ENCODE measurements at places on chromosomes 3 and 15.

DNA sequence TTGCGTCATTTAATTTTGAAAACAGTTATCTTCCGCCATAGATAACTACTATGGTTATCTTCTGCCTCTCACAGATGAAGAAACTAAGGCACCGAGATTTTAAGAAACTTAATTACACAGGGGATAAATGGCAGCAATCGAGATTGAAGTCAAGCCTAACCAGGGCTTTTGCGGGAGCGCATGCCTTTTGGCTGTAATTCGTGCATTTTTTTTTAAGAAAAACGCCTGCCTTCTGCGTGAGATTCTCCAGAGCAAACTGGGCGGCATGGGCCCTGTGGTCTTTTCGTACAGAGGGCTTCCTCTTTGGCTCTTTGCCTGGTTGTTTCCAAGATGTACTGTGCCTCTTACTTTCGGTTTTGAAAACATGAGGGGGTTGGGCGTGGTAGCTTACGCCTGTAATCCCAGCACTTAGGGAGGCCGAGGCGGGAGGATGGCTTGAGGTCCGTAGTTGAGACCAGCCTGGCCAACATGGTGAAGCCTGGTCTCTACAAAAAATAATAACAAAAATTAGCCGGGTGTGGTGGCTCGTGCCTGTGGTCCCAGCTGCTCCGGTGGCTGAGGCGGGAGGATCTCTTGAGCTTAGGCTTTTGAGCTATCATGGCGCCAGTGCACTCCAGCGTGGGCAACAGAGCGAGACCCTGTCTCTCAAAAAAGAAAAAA is 1.2 kb downstream of the B2M start:
- peak; percentile 46 for DNase-seq

- no peak for DNase-seq
Measured at GRCh38 chr3:41031401-41031800, 167.9 kb upstream of the CTNNB1 start.

GRCh38 chr15:51162865-51163762 is 68.4 kb upstream of the TNFAIP8L3 start:
- peak; percentile 84 for DNase-seq

DNA sequence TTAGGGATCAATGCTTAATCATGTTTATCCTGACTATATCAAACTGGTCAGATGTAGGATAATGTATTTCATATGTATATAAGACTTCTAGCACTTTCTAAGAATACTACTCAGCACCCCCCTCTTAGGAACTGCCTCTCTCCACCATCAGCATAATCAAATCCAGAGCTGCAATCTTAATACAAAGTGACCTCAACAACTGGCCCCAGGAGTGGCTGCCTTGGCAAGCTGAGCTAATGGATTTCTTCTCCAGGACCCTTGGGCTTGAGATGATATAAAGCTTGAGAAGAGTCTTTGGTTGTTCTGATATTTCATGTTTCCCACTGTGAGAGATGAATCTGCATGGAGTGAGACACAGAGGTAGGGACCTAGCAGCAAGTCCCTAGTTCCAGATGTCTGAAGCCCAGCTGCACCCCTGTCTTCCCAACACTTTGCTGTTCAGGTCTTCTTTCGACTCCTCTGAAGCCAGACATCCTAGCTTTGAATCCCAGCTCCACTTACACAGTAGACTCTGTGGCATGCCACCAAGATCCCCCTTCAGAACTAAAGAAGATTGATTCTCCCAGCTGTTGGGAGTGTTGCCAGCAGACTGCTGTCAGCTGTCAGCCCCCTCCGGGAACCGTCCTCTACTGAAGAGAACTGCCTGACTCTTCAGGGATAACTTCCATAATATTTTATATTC is 309.3 kb upstream of the UBE2E2 start:
- peak; percentile 60 for DNase-seq

- no peak for DNase-seq
Measured at GRCh38 chr15:72836676-72837330, 53.2 kb upstream of the ADPGK start.

DNA sequence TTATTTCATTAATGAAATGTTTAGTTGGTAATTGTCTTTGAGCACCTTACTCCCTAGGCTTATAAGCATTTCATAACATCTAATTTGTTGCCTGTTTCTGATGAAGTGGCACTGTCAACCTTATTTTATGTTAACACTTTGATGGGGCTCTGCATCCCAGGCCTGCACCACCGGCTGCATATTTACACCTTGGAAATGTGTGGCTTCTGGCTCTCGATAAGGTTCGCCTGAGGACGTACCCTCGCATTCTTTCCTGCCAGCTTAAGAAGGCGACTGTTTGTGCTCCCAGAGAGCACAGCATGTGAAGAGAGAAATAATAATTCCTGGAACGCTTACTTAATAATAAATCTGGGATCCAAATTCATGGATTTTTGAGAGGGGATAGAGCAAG is 763.3 kb upstream of the CFAP20DC start:
- peak; percentile 59 for DNase-seq

DNA sequence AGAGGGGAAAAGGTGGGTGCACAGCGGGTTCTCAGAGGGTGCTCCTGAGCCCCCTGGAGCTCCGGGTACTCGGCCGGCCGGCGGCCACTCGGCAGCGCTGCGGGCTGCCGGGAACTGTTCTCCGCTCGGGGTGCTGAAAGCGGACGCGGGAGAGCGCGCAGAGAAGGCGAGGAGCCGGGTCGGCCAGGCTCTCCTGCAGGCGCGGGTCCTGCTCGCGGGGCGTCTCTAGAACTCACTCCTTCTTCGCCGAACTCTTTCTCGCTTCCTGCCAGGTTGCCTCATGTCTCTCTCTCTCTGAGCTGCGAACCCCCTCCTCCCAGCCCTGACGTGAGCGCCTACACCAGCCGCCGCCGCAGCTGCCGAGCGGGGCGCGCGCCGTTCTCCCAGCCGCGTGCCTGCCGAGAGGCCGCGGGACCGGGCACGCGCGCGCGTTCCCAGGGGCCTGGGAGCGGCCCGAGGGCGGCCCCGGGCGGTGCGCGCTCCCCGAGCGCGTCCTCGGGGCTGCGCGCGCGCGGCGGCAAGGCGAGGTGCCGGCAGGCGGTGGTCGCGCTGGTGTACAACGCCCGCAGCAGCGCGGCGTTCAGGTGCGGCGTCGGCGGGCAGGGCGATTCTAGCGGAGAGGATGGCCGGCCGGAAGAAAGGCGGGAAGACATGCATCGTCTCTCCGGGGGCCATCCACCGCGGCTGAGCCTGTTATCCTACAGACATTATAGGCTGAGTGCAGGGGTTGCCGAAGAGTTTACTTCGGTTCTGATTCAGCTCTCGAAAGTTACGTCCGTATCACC is at the start of gene PEX5L:
Gene PEX5L, minus strand, starts transcription at position 267 of the 785 bp plus-strand sequence. CDS start 338 bp downstream, outside the sequence.
- DNase-seq, result peak; percentile 92

- DNase-seq, result no peak
Measured at GRCh38 chr15:60898896-60899295, 330.2 kb downstream of the RORA start.

DNA sequence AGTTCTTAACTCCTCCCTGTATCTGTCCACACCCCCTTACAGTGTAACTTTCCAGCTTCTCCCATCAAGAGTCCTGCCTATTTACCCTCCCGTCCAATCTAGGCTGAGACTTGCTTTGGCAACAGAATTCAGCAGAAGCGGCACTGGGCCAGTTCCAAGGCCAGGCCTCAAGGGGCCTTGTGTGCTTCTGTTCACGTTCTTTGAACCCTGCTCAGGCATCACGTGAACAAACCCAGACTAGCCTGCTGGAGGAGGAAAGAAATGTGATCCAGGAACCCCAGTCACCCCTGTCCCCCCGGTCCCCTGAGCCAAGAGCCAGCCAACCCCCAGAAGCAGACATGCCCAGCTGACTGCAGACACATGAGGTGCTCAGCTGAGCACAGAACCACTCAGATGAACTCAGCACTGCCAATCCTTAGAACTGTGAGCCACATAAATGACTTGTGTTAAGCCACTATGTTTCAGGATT is 76.1 kb upstream of the DCLK3 start:
- DNase-seq, result peak; percentile 46

DNA sequence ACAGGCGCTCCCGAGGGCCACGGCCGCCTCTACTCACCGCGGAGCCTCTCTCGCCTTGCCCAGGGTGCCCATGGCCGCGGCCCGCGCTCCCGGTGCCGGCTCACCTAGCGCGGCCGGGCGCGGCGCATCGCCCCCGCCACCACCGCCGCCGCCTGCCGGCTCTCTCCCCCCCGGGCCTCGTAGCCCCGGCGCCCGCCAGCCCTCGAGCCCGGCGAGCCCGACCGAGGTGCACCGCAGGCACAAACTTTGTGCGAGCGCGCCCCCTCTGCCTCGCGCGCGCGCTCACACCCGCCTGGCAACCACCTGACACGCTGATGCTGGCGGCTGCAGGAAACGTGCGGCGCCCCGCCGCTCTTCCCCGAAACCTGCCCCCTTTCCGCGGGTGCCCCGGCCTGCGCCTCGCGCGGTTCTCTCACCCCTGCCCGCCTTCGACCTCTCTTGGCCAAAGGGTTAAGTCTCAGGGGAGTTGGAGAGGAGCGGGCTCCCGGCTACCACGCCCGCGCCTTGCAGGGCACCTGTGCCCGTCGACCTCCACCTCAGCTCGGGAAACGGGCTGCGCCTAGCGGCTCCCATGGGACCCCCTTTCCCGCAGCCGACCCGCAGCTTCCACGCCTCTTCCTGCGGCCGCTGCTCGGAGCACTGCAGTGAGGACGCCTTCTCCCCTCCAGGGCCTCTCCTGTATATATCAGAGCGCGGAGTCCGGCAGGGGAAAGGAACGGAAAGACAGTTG is at the start of gene RASGRP1:
Gene RASGRP1, minus strand, starts transcription at position 258 of the 730 bp plus-strand sequence. Its CDS starts 186 bp downstream, at position 72.
- DNase-seq, result peak; percentile 85

- no peak for DNase-seq
Measured at GRCh38 chr3:119913021-119913420, 131.1 kb downstream of the NR1I2 start.

GRCh38 chr15:32042269-32042972 is 12.1 kb downstream of the CHRNA7 start:
- peak; percentile 69 for DNase-seq

DNA sequence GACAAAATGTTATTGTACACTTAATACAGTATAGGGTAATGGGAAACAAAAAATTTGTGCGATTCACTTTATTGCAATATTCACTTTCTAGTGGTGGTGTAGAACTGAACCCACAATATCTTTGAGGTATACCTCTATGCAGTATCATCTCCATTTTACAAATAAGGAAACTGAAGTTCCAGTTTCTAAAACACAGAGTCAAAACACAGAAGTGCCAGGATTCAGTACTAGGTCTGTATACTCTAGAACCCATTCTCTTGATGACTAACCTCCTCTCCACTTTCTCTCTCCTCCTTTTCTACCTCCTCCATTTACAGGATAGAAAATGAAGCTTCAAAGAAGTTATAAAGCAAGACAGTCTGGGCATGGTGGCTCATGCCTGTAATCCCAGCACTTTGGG is 62.2 kb downstream of the MB21D2 start:
- no peak for DNase-seq

GRCh38 chr3:144822671-144823070 is 851.0 kb downstream of the DIPK2A start:
- no peak for DNase-seq

DNA sequence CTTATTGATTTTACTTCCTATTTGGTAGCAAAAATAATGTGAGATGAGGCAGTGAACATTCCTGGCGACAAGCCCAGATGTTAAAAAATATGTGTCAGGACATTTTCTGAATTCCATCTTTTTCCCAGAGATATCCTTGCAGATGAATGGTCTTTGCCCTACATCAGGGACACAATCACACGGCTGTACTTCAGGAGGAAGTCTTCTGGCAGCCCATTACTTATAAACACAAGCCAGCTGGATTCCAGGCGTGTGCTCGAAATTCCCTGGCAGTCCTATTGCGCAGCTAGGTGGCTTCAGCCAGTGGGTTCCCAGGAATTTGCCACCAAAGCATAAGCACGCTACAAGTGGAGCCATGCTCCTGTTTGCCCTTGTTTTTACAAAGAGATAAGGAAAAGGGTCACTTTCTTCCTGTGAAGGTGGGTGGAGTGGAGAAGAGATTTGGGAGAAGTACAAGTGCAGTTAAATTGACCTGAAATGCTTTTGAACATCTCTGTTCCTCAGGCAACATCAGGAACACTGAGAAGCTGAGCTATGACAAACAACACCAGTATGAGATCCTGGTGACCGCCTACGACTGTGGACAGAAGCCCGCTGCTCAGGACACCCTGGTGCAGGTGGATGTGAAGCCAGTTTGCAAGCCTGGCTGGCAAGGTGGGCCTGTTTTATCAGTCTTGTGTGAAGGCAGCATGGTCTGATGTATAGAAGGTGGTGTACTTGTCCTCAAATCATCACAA is 257.1 kb upstream of the TRIM42 start:
- peak; percentile 33 for DNase-seq

DNA sequence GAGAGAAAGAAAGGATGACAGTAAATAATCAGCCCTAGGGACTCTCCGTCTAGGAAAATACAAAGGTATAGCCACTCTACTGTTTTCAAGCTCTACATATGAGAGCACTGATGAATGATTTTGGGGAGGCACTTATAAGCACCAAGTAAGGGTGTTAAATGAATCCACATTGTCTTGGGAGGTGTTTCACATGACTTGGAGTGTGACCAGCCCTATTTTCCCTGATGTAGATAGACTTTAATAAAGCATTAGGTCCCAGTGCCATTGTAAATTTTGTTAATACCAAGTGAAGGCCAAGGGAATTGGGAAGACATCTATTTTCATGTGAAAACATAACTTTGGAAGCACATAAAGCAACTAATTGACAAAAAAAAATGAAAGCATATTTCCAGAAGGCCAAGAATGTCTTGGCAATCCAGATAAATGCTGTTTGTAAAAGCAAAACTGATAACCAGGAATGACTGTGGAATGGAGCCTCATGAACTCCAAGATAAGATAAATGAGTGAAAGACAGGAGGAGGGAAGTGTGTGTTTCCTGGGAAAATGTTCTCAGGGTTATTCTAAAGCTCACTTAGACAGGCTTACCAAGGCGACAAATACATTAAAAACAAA is 96.0 kb upstream of the MYZAP start:
- no peak for DNase-seq

GRCh38 chr3:124117486-124117885 is 125.6 kb upstream of the ROPN1 start:
- no peak for DNase-seq

DNA sequence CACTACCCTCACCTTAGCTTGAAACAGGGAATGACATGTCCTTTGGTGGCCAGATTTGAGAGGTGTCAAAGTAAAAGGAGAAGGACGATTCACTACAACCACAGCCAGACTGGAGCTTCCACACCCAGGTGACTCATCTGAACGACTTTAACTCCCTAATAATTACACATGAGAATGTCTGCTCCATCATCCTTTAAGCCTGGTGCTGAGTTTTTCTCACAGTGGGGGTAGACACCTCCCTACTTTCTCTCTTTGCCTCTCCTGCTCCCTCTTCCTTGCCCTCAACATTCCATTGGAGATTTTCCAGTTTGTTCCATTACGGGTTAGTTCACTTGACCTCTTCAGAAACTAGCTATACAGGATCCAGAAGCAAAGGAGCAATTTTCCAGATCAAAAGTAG is 154.3 kb upstream of the BHLHE40 start:
- no peak for DNase-seq

- peak; percentile 26 for DNase-seq
Measured at GRCh38 chr15:28093752-28094535, 5.2 kb downstream of the OCA2 start.
